ENCODE measurements at places on chromosomes 12 and 14. TPM values are rescaled to one million over a fixed set of nuclear protein-coding genes. Genes with fewer than 3 reads are reported as not detected.
A peak's percentile ranks its signal among the peaks of the same experiment; 100 is the strongest.

- no peak for DNase-seq
Observed at GRCh38 chr12:13471471-13471870, 274.9 kb downstream of the EMP1 start.

DNA sequence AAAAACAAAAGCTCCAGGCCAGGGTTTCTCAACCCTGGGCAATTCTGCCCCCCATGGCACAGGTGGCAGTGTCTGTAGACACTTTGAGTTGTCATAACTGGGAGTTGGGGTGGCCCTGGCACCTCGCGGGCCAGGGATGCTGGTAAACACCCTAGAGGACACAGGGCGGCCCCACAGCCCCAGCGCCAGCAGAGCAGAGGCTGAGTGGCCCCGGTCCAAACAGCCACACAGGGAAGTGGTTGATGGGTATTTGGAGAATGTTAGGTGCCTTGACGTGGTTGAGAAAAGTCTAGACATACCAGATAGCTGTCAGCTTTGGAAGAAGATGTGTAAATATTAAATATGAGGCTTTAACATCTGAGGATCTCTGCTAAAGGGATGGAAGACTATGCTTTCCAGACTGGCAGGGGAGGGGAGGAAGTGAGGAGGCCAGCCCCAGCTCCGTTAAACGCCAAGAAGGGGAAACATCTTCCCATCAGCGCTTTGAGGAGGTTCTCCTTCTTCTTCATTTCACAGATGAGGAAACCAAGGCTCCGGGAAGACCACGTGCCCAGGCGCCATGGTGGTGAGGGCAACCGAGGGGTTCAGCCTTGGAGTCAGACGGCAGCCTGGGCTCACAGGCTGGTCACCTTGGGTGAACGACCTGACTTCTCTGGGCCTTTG lies 103.7 kb downstream of the SCARB1 start:
- no peak for DNase-seq

- DNase-seq = no peak
Observed at GRCh38 chr14:100652744-100653143, 65.5 kb upstream of the BEGAIN start.

DNA sequence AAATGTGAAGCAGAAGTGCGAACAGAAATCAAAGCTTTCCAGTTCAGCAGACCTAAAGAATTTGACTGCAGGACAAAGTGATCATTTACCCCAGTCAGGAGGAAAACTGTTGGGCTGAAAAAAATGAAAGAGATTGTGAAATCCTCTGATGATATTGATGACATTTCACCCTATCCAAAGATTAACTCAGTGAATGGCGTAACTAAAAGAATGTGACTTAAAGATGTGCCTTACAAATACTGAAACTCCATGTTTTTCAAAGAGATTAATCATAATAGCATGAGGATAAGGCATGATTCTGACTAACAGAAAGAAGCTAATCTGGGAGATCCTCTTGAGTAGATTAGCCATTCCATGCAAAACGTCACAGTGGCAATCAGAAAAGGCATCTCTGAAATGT lies 225.6 kb downstream of the DUSP6 start:
- no peak for DNase-seq

DNA sequence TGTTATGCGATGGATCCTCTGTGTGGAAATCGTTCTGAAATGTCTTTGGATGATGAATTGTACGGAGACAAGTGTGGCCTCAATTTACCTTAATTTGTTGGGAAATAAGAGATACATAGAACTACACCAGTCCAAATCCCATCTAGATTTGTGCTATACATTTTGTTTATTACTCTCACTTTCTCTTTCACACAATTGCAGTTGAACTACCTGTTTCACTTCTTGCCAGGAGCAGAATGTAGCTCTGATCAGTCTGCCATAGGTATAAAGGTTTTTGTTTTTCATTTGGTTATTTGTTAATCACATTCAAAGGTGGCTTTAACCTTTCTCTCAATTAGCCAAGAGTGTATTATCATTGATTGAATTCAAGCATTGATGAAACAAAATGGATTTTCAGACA lies 268.2 kb downstream of the SNAPC1 start:
- DNase-seq = no peak

- DNase-seq = no peak
Observed at GRCh38 chr12:45974171-45974719, 16.1 kb downstream of the SCAF11 start.

GRCh38 chr12:93261505-93262094 lies 116.1 kb upstream of the NUDT4 start:
- DNase-seq = no peak

DNA sequence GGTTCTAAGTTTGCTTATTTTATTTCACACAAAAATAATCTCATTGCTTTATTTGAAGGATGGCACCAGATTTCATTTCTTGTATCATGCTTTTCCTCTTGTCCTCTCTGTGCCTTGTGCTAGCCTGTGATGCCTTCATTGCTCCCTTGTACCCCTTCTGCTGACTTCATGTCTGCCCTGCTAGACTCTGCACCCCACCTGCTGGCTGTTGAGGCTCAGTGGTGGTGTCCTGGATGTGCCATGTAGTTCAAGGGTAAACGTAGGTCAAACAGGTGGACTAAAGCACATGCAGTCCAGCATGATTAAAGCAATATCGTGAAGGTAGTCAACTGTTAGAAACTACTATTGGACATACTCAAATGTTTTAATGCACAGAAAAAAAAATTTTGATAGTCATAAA lies 21.6 kb downstream of the MRPS35 start:
- DNase-seq = no peak

- no peak for DNase-seq
Observed at GRCh38 chr14:51950007-51950406, 39.3 kb upstream of the RTRAF start.

GRCh38 chr14:86627080-86627479 lies 1097.1 kb downstream of the FLRT2 start:
- no peak for DNase-seq

GRCh38 chr14:105425823-105426247 lies 6.2 kb downstream of the MTA1 start:
- no peak for DNase-seq

- DNase-seq = no peak
Observed at GRCh38 chr14:23877111-23877510, 76.5 kb upstream of the DHRS4 start.

- no peak for DNase-seq
Observed at GRCh38 chr12:44570036-44570583, 306.0 kb downstream of the NELL2 start.

GRCh38 chr12:91846466-91847055 lies 299.1 kb downstream of the BTG1 start:
- no peak for DNase-seq

DNA sequence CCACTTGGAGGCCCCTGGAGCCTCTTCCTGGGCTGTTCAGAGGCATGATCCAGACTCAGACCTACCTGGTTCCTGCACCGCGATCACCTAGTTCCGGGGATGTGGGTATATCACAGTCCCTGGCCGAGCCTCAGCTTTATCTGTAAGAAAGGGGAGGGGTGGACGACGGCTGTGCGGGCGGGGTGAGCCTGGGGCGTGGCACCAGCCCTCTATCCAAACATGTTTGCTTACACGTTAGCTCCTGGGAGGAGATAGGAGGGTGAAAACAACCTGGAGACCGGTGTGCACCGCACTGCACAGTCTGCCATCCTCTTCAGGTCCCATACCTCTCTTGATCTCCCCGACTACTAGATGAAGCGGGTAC lies 1.2 kb downstream of the ANKRD9 start:
- DNase-seq = no peak

DNA sequence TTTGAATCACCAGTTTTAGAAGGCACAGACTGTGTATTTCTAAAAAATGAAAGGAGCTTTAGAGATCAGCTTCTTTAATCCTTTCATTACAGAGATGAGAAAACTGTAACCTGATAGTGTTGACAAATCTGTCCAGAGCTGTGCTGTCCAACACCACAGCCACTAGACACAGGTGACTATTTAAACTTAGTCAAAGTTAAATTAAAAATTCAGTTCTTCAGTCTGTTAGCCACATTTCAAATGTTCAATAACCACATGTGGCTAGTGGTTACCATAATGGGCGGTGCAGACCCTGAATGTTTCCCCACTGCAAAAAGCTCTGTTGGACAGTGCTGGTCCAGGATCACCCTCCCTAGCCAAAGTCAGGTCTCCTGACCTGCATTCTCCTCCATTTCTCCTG lies 21.6 kb downstream of the DAD1 start:
- no peak for DNase-seq

- DNase-seq = no peak
Observed at GRCh38 chr12:120013659-120014380, 24.8 kb downstream of the BICDL1 start.

- DNase-seq = peak; percentile 42
Observed at GRCh38 chr12:82527165-82527780, 159.4 kb upstream of the TMTC2 start.

DNA sequence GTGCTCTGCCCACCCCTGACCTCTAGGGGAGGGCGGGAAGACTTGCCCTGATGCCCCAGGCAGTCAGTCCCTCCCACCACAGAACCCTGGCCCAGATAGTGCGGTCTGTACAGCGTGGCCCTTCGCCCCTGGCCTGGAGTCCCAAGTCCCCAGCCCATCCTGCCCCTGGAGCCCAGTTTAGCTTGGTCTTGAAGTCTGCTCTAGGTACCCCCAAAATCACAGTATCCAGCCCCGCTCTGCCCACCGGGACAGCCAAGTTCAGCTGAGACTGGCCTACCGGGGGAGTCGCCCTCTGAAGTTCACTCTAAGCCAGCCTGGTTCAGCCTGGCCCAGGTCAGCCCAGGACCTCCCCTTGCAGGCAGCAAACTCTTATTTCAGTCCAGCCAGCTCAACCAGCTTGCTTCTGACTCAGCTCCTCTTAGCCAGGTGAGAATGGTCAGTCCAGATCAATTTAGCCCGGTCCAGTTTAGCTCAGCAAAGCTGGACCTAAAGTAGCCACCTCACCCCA lies 75.9 kb downstream of the TMEM121 start:
- DNase-seq = no peak

GRCh38 chr12:80188576-80188975 lies 89.2 kb downstream of the OTOGL start:
- no peak for DNase-seq

DNA sequence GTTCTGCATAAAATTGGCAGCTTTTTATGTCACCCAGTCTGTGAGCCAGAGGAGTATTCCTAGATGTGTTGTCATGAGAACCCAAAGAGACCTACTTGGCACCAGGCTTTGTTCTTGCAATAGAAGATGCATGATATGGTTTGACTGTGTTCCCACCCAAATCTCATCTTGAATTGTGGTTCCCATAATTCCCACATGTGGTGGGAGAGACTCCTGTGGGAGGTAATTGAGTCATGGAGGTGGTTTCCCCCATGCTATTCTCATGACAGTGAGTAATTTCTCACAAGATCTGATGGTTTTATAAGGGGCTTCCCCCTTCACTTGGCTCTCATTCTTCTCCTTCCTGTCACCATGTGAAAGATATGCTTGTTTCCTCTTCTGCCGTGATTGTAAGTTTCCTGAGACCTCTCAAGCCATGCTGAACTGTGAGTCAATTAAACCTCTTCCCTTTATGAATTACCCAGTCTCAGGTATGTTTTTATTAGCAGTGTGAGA lies 572.0 kb upstream of the ATP2B1 start:
- no peak for DNase-seq

GRCh38 chr12:110698171-110698902 lies 9.4 kb upstream of the HVCN1 start:
- no peak for DNase-seq

- DNase-seq = no peak
Observed at GRCh38 chr12:22803725-22804124, 178.8 kb downstream of the ETNK1 start.

DNA sequence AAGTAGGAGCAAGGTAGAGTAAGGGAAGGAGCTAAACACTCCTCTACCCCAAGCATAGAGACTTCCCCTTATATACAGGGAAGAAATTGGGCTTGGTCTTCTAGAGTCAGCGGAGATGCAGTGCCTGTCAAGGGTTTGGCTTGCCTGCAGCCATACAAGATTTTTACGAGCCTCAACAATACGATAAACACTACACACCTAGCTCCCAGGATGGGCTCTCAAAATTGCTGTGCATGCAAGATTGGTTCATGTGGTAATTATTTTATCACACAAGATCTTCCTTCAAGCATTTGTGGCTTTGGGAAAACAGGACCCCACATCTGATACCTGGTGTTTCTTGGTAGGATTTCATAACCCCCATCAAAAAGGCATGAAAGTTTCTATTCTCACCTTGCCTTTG lies at the start of gene KRT1:
Gene KRT1, minus strand, starts transcription at position 45 of the 400 bp plus-strand sequence. CDS start 59 bp downstream, outside the sequence.
- DNase-seq = no peak

DNA sequence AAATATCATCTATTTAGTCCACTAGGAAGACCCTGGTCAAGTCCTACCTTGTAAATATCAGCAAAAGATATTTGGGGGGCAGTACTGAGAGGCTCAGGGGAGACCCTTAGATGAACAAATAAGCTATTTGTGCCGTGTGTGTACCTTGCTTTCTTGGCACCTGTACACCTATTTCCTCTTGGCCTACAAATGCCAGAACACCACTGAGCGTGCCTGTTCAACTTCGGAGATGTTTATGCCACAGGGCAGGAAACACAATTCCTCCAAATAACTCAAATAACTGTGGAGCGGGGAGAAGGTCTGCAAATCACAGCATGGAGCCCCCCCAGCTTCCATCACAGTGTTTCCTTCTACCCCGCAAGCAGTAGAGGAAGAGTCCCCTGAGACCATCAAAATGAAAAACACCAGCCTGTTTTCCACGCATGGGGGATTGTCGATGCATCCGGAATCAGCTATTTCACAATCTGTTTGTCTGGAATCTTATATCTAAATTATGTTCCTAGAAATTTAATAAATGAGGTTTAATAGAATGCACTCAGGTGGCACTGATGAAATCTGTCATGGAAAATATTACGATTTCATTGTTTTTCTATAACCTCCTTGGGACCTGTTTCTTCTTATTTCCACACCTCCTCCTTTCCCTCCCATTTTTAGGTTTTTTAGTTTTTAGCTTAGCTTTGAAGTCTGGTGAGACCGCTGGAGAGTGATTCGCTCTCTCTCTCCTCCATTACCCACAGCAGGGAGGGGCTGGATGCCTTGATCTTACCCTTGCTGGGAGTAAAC lies 254.0 kb upstream of the SRRM4 start:
- DNase-seq = peak; percentile 26

- no peak for DNase-seq
Observed at GRCh38 chr14:102231476-102232347, 73.3 kb downstream of the MOK start.

GRCh38 chr14:81312289-81312876 lies 87.7 kb downstream of the STON2 start:
- DNase-seq = no peak

GRCh38 chr14:96129128-96129736 lies 75.4 kb upstream of the BDKRB2 start:
- no peak for DNase-seq

GRCh38 chr12:49550693-49551252 lies 11.9 kb downstream of the KCNH3 start:
- no peak for DNase-seq

CLMN gene
- 7.1 TPM for total RNA-seq

GPRC5A gene
- 0.36 TPM for total RNA-seq

ZDHHC22 gene
- total RNA-seq = 9.8 TPM

KERA gene
- total RNA-seq = 10.0 TPM

ACSM4 gene
- not detected for total RNA-seq

CEP170B gene
- total RNA-seq = 13.3 TPM

SLC6A15 gene
- 63.4 TPM for total RNA-seq

KRT78 gene
- not detected for total RNA-seq

MED13L gene
- total RNA-seq = 184 TPM

SOAT2 gene
- 0.27 TPM for total RNA-seq

OTX2 gene
- 24.6 TPM for total RNA-seq

CLECL1 gene
- total RNA-seq = not detected
